ENCODE measurements at places on chromosomes 12 and 14.

GRCh38 chr14:88986146-88986841 is 161.8 kb downstream of the TTC8 start:
- no peak for DNase-seq

- no peak for DNase-seq
These were observed 73.2 kb upstream of the MDM1 start for GRCh38 chr12:68405343-68405781.

GRCh38 chr12:12979731-12980259 is 20.3 kb downstream of the HEBP1 start:
- DNase-seq: no peak

DNA sequence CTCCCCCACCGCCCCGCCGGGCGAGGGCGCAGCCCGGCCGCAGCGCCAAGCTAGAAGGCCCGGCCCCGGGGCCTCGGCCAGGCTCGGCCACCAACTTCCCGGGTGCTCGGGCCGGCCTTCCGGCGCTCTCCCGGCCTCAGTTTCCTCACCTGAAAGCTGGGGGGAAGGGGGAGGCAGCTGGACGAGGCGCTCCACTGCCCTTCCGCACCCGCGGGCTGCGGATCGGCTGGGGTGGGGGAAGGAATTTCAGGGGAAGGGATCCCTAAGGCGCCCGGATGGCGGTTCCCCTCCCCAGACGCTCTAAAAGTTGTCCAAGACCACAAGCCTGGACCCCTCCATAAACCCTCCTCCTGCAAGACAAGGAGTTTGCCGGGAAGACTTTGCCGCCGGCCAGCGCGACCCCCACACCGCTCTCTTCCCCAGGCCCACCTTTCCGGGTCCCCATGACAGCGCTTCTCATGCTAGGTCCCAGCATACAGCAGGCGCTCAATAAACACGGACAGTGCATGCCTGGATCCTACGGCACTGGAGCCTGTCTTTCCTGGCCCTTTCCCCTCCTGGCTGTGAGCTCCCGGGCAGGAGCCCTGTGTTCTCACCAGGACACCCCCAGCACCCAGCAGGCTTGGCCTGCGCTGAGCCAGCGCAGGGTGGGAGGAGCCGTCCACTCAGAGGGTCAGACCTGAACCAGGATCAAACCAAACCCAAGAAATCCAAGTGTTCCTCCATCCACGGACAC is 18.1 kb downstream of the BEGAIN start:
- no peak for DNase-seq

GRCh38 chr14:24725311-24725710 is 91.3 kb upstream of the GZMB start:
- DNase-seq: no peak

- DNase-seq: no peak
These were observed 11.8 kb upstream of the DERA start for GRCh38 chr12:15899282-15899870.

DNA sequence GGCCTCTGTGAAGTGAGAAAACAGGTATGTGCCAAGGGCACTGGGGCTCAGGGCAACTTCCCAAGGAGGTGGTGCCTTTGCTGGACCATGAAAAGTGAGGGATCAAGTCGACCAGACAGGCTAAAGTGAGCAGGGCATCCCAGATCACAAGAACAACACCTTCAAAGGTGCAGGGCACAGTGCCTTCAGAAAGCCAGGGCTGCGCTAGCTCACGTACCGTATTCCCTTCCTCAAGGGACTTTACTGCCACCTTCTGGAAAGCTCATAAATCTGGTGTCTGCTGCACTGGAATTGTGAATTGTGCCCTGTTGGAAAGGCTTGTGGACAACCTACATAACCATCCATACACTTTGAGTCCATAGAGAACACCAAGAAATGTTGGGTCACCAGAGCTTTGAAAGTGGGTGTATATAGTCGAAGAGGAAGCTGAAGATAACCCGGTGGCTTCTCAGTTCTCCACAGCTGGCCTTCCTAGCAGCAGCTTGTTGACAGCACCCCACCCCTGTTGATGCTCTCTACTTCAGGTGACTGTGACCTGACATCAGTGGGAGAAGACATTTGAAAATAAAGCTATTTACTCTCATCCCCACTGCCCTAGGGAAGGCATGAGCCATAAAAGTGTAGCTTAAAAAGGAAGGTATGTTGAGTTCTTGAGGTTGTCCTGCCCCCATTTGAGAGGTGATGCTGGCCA is 24.5 kb downstream of the FIGNL2 start:
- DNase-seq: no peak

GRCh38 chr14:23339506-23340268 is 13.0 kb downstream of the SLC22A17 start:
- DNase-seq: no peak

- no peak for DNase-seq
These were observed 69.5 kb upstream of the FOXN3 start for GRCh38 chr14:89486505-89486904.

- DNase-seq: no peak
These were observed 7.7 kb upstream of the INF2 start for GRCh38 chr14:104681689-104682074.

DNA sequence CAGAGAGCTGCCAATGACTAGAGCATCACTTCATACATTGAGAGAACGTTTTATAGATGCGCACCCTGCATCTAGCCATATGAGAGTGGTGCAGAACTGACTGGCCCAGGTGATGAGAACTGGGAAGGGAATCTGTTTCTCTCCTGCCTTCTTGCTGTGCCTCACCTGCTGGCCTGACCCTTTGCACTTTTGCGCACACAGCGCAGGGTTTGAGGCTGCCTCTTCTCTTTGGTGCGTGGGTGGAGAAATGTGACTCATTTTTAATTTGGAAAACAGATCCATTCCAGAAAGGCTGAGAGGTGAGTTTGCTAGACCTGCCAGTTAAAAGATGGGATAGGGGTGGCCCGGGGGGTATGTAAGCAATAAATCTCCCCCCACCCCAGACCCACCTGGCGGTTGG is 453 bp upstream of the ESRRB start:
- no peak for DNase-seq

- DNase-seq: no peak
These were observed 26.2 kb downstream of the IRF2BPL start for GRCh38 chr14:77002335-77002734.

Measured in stimulated activated CD4-positive, alpha-beta T cell treated with anti-CD3 and anti-CD28 coated beads, Interleukin-12 subunit alpha, Interleukin-12 subunit beta, amount 100 ng/mL, for 24 hours (primary cell).